ENCODE measurements at places on chromosomes 5 and 9. TPM values are rescaled to one million over a fixed set of nuclear protein-coding genes. Genes with fewer than 3 reads are reported as not detected.

Gene ANXA2R
- total RNA-seq: 3.4 TPM

Gene ZDHHC11B
- total RNA-seq: 0.74 TPM

Gene SPATA24
- 2.0 TPM for total RNA-seq

Gene SLC6A19
- not detected for total RNA-seq

Gene ADAMTSL1
- 179 TPM for total RNA-seq

Gene ANKRD31
- total RNA-seq: 0.16 TPM

Gene DIPK1B
- 0.98 TPM for total RNA-seq

Gene SPAAR
- not detected for total RNA-seq

Gene NR2F1-AS1
- 11.8 TPM for total RNA-seq

Gene NUTM2G
- total RNA-seq: not detected

Gene LTC4S
- 1.5 TPM for total RNA-seq

Gene PSAT1
- total RNA-seq: 308 TPM

Gene CCL19
- not detected for total RNA-seq

Gene ZNF354C
- 10.5 TPM for total RNA-seq

Gene NSG2
- total RNA-seq: not detected

Gene FGF10
- total RNA-seq: 1.2 TPM

Gene TERT
- not detected for total RNA-seq

Gene PCDHGA6
- 7.4 TPM for total RNA-seq

Gene CYSTM1
- total RNA-seq: 35.8 TPM

Gene C9orf50
- not detected for total RNA-seq

Gene INIP
- total RNA-seq: 39.1 TPM

Gene FRMD3
- total RNA-seq: 2.0 TPM

Gene LAMC3
- 0.08 TPM for total RNA-seq

Gene ALDH1A1
- 8.8 TPM for total RNA-seq

Gene IFNK
- total RNA-seq: not detected

Gene SURF4
- total RNA-seq: 275 TPM

Gene FAM200C
- 5.5 TPM for total RNA-seq

Gene PCDHGB1
- total RNA-seq: 3.1 TPM

Gene COL27A1
- total RNA-seq: 2.1 TPM

Gene KCNMB1
- total RNA-seq: not detected

Gene FCN2
- total RNA-seq: not detected

Gene SAPCD2
- 0.41 TPM for total RNA-seq

Gene SNCAIP
- total RNA-seq: 0.57 TPM

Gene DMGDH
- 7.3 TPM for total RNA-seq

Gene MRPS27
- total RNA-seq: 83.6 TPM

Gene SLC6A3
- total RNA-seq: not detected

Gene RASEF
- 0.41 TPM for total RNA-seq

Gene PHF24
- 0.16 TPM for total RNA-seq

Gene PAEP
- total RNA-seq: not detected

Gene NLN
- total RNA-seq: 30.2 TPM

Gene TEX48
- total RNA-seq: not detected

Gene LVRN
- not detected for total RNA-seq

Gene C9orf153
- total RNA-seq: 0.45 TPM

Gene TAF11L10
- not detected for total RNA-seq

Gene NUP214
- 20.2 TPM for total RNA-seq

Gene C5orf46
- total RNA-seq: not detected

Gene DRD1
- 0.18 TPM for total RNA-seq

Gene ADAMTS12
- 13.0 TPM for total RNA-seq

Gene C9
- not detected for total RNA-seq

Gene RUSC2
- total RNA-seq: 32.9 TPM
